ENCODE measurements at places on chromosomes 12 and 14.

DNA sequence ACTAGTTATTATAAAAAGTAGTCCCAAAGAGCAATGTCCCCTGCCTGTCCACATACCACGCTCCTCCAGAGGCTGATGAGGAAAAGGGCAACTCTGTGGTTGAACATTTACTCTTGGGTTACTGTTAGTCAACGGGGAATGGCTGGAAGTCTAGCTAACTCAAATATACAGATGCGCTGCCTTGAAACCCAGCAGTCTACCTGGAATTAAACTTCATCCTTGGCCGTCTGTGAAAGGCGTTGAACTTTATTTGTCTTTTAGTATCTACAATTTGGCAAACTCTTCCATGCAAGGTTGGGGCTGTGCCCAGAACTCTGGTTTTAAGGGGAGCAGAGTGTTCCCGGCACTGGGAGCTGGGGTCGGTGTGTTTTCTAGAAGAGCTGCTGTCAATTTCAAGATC, 3.9 kb upstream of the MEG3 start:
- H3K4me3 ChIP-seq = no peak overlapping the region
- no peaks in the 10 kb centered on the region for H3K36me3 ChIP-seq
- no peak for DNase-seq
- no peak overlapping the region for H3K27ac ChIP-seq
- no peaks in the 10 kb centered on the region for H3K27me3 ChIP-seq

- H3K27ac ChIP-seq = no peak overlapping the region
- no peak for DNase-seq
- no peak overlapping the region for H3K4me3 ChIP-seq
- H3K27me3 ChIP-seq = no peaks in the 10 kb centered on the region
- H3K4me1 ChIP-seq = no peaks in the 10 kb centered on the region
Measured at GRCh38 chr12:80858356-80858755, 79.4 kb downstream of the LIN7A start.

DNA sequence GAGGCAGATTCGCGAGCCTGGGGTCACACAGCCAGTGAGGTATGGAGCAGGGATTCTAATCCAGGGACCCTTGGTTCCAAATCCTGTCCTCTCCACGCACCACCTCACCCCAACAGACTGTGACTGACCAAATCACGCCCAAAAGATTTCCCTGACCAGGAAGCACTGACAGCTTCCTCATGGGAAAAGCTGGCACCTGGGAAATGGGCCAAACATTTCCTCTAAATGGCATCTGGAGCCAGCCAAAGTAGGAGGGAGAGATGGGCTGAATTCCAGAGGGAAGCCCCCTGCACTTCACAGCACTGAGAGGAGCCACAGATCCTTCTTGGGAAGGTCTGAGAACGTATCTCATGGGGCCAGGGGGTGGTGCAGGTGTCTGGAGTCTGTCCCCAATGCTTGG, 28.8 kb downstream of the CCDC92 start:
- H3K27ac ChIP-seq = no peak overlapping the region
- no peak overlapping the region for H3K4me3 ChIP-seq
- H3K4me1 ChIP-seq = peaks cover under 1% of the 10 kb centered on the region

GRCh38 chr14:100577986-100578431, 9.2 kb downstream of the BEGAIN start:
- H3K4me3 ChIP-seq = no peak overlapping the region
- H3K27ac ChIP-seq = no peak overlapping the region
- H3K4me1 ChIP-seq = no peaks in the 10 kb centered on the region
- no peaks in the 10 kb centered on the region for H3K27me3 ChIP-seq

GRCh38 chr14:22460461-22461195, 128.4 kb downstream of the DAD1 start:
- H3K27me3 ChIP-seq = no peaks in the 10 kb centered on the region
- H3K36me3 ChIP-seq = no peaks in the 10 kb centered on the region
- no peak overlapping the region for H3K27ac ChIP-seq
- H3K4me1 ChIP-seq = no peaks in the 10 kb centered on the region
- H3K4me3 ChIP-seq = no peak overlapping the region

DNA sequence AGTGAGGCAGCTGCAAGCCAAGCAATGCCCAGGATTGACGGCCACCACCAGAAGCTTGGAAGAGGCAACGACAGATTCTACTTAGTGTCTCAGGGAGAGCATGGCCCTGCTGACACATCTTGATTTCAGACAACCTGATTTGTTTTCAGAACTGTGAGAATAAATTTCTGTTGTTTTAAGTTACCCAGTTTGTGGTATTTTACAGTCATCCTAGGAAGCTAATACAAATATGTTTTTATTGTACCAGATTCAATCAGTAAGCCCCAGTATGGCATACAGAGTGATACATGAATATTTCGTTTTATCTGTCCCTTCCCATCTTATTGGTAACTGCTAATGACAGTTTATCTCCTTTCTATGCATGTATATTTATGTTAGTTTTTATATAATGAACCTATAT, 62.3 kb downstream of the SAMD4A start:
- H3K36me3 ChIP-seq = no peaks in the 10 kb centered on the region
- no peak for DNase-seq
- no peak overlapping the region for H3K4me3 ChIP-seq
- H3K27ac ChIP-seq = no peak overlapping the region
- no peaks in the 10 kb centered on the region for H3K27me3 ChIP-seq

DNA sequence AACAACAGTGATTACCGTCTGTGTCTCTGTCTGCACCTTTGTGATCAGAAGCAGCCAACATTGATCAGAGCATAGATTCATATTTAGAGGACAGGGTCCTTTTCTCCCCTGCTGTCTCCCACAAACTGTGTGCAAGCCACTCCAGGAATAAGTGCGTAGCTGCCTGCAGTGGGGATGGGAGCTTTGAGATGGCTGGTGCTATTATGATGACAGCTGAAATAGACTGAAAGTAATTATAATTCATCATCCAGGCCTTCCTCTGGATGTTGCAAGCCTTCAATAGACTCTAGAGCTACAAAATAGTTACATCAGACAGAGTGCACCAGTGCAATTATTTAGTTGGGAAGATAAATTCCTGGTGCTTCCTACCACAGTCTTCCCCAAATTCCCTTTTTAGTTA, 68.1 kb downstream of the BORCS5 start:
- H3K27me3 ChIP-seq = no peaks in the 10 kb centered on the region
- H3K36me3 ChIP-seq = no peaks in the 10 kb centered on the region
- no peak for DNase-seq
- no peak overlapping the region for H3K27ac ChIP-seq
- H3K4me1 ChIP-seq = no peaks in the 10 kb centered on the region

DNA sequence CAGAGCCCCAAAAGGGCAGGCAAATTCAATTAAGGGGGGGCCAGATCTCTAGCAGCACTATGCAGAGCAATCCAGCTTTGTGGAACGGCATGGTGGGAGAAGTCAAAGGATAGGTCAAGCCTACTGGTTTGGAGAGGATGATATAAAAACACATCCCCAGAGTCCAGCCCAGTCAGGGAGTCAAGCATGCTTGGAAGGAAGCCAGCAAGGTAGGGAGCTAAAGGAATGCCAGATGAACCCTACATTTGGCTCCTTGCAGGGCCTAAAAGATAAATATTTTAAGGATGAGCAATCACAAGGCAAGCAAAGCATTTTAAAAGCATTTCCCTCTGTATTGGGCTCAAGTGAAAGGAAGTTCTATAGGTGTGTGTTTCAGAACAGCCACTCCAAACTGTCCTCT, 21.4 kb downstream of the KCTD10 start:
- H3K4me3 ChIP-seq = no peak overlapping the region
- H3K27me3 ChIP-seq = no peaks in the 10 kb centered on the region
- no peak for DNase-seq
- H3K4me1 ChIP-seq = no peaks in the 10 kb centered on the region

DNA sequence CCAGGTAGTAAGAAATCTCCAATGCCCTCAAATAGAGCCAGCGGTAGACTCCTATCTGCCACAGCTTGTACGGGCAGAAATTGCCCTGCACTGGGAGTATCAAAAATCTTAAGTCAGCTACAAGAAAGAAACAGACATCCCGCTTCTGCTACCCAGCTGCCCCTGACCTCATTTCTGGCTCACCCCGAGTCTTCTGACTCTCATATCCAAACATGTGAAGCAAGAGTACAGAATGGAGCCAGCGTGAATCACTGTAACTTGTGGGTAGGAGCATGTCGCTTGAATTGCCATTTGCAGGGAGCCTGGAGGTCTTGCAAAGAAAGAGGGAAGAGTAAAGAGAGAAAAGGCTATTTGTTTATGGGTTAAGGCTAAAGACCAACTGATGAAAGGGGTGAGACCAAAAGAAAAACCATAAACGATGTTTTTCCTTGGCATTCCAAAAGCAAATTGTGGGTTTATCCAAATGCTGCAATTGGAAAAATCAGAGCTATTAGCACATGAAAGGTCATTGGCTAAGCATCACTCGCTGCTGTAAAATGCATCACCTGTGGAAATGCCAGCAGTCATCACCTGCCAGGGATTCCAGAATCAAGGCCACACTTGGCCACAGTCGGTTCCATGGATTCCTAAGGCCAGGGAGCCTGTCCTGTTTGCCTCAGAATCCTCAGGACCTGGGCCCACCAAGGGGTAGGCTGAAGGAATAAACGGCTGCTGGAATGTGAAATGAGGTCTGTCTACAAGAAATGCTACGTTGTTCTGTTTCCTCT, 86.6 kb downstream of the FOXN3 start:
- DNase-seq = no peak
- peaks cover 4% of the 10 kb centered on the region for H3K4me1 ChIP-seq
- no peak overlapping the region for H3K4me3 ChIP-seq
- H3K27ac ChIP-seq = no peak overlapping the region
- H3K27me3 ChIP-seq = no peaks in the 10 kb centered on the region

- H3K27me3 ChIP-seq = peaks cover 4% of the 10 kb centered on the region
- no peaks in the 10 kb centered on the region for H3K36me3 ChIP-seq
- DNase-seq = no peak
- no peak overlapping the region for H3K4me3 ChIP-seq
Measured at GRCh38 chr12:7485095-7485494, 18.5 kb downstream of the CD163 start.

DNA sequence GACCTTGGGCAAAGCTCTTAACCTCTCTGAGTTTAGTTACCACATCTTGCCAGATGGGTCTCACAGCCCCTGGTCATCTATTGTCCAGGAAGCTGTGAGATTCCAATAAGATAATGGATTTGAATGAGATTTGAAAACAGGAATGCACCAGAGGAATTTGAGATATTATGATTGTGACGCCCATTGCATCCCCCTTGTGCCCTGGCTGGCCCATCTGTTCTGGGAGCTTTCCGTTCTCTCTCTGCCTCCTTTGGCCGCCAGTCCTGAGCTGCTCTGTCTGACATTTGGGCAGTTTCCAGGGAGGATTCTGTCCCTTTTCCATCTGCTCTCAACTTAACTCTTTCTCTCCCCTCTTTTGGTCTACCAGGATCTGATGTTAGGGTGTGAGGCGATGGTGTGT, 24.6 kb downstream of the SRRM4 start:
- H3K4me3 ChIP-seq = no peak overlapping the region
- DNase-seq = no peak
- no peaks in the 10 kb centered on the region for H3K4me1 ChIP-seq
- H3K27ac ChIP-seq = no peak overlapping the region
- H3K27me3 ChIP-seq = no peaks in the 10 kb centered on the region
- H3K36me3 ChIP-seq = no peaks in the 10 kb centered on the region

DNA sequence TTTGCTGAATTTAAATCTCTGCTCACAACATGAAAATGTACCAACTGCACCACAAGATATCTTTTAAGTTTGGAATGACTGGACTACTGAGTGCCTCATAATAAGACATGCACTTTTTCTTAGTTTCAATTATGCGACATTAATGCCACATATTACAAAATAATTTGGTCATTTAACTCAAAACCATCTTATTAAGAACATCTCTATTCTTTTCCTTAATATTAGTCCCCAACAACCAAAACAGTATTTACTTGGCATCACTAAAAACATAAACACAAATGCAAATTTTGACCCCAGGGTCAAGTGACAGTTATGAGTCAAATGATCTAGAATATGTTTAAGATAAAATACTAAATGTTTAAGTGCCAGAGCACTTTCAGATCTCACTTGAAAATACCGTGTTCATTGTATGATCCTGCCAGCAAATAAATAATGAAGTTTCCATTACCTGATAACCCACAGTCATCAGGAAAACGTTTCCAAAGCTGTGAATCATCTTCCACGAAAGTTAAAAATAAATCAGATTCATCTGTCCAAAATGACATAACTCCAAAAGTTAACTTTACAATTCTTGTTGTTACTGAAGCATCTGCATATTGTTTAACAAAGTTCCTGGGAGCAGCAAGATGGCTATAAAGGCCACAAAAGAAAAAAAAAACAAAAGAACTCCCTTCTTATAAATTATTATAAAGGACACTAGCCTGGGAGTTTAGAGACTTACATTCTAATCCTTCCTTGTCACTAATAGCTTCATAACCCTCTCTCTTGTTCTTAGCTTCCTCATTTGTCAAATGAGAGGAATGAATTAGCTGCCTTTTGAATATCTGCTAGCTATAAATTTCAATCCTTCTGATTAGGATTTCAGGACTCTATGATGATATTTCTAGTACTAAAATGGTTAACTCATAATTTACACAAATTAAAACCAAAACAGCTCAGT, 30.5 kb upstream of the AP4S1 start:
- H3K4me3 ChIP-seq = no peak overlapping the region
- H3K4me1 ChIP-seq = peaks cover 5% of the 10 kb centered on the region
- no peak overlapping the region for H3K27ac ChIP-seq
- peaks cover 11% of the 10 kb centered on the region for H3K36me3 ChIP-seq

- no peaks in the 10 kb centered on the region for H3K4me1 ChIP-seq
- no peaks in the 10 kb centered on the region for H3K27me3 ChIP-seq
- H3K36me3 ChIP-seq = no peaks in the 10 kb centered on the region
- DNase-seq = no peak
- no peak overlapping the region for H3K4me3 ChIP-seq
- H3K27ac ChIP-seq = no peak overlapping the region
Measured at GRCh38 chr14:36720657-36721056, 59.0 kb downstream of the PAX9 start.

DNA sequence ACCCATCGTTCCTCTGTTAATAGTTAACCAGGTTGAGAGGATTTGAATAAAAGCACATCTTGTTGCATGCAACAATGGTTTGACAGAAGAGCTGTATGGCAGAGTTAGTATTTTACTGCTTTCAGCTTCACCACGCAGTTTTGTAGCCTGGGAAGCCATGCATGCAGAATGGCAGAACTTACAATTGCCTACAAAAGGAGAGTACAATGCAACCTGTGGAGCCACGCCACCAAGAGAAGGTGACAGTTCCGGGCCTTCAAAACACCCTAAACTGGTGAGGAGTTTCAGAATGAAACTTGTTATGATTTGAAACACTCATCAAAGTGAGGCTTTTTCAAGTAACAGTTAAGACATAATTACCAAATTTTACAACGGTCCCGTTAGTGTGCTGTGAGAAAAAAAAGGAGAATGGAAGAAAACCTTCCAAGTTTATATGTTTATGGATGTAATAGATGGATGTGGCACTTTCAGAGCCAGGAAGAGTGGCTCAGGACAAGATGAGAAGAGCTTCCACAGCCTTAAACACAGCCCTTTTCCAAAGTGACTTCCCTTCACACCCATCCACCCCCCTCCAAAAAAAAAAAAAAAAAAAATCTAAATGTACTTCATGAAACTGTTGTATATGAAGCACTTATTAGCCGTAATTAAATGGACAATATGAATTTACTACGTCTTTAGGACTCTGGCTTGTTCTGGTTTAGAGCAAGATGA, 158.7 kb downstream of the EGLN3 start:
- H3K4me3 ChIP-seq = no peak overlapping the region
- H3K27me3 ChIP-seq = no peaks in the 10 kb centered on the region
- H3K27ac ChIP-seq = no peak overlapping the region
- no peaks in the 10 kb centered on the region for H3K4me1 ChIP-seq
- H3K36me3 ChIP-seq = no peaks in the 10 kb centered on the region

Data from naive thymus-derived CD4-positive, alpha-beta T cell (primary cell).